Small intestine (tissue), 16 donors: ENCODE measurements at places on chromosomes 1 and 21. TPM values are rescaled to one million over a fixed set of nuclear protein-coding genes. Genes with fewer than 3 reads are reported as not detected.

Gene ANKRD45
- polyA plus RNA-seq: not detected

Gene TNFSF4
- 0.22 TPM for polyA plus RNA-seq

Gene GPR153
- 6.5 TPM for polyA plus RNA-seq

Gene PFDN2
- 95.1 TPM for polyA plus RNA-seq

Gene MPL
- not detected for polyA plus RNA-seq

Gene ECM1
- polyA plus RNA-seq: 0.89 TPM

Gene AXDND1
- 7.3 TPM for polyA plus RNA-seq

Gene FAM43B
- 0.27 TPM for polyA plus RNA-seq

Gene MROH9
- not detected for polyA plus RNA-seq

Gene SYT2
- polyA plus RNA-seq: not detected

Gene VANGL1
- polyA plus RNA-seq: 4.4 TPM

Gene CD48
- 12.2 TPM for polyA plus RNA-seq

Gene IL20
- not detected for polyA plus RNA-seq

Gene TSPEAR
- not detected for polyA plus RNA-seq

Gene C1orf216
- 2.5 TPM for polyA plus RNA-seq

Gene OR2T11
- not detected for polyA plus RNA-seq

Gene ESRRG
- 2.4 TPM for polyA plus RNA-seq

Gene LRRC53
- polyA plus RNA-seq: not detected

Gene CFAP57
- not detected for polyA plus RNA-seq

Gene LCE2A
- not detected for polyA plus RNA-seq

Gene BCL2L15
- 79.1 TPM for polyA plus RNA-seq

Gene SPATA1
- polyA plus RNA-seq: 0.79 TPM

Gene VHLL
- polyA plus RNA-seq: not detected
